ENCODE measurements at places on chromosomes 3 and 15.

- DNase-seq, result no peak
These were observed 332.4 kb upstream of the TLE3 start for GRCh38 chr15:70430069-70430468.

DNA sequence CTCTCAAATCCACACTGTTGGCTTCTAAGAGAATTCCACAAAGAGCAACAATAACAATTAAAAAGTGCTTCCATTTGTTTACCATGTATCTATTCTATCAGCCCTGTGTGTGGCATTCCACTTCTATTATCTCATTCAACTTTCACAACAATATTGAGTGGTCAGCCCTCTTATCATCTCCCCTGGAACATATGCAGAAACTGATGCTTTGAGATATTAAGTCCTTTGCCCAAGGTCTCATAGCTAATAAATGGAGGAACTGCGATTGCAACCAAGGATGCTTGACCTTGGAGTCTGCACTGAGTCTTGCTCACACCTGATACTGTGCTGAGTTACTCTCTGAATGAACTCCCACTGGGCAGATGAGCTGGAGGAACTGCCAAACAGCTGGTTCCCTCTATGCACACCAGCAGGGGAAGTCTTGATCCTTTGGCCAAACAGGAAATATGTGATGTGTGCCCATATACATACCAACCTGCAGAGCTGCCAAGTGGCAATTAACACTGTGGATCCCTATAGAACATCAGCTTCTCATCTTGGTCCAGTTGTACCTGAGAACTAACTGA lies 144.7 kb upstream of the WNT5A start:
- DNase-seq, result no peak

GRCh38 chr15:34337557-34338306 lies at the start of gene SLC12A6:
Gene SLC12A6 (minus strand): TSS chr15:34337781. CDS start chr15:34336680, 1,101 bp downstream.
- peak; percentile 94 for DNase-seq

- no peak for DNase-seq
These were observed 79.8 kb downstream of the PLCH1 start for GRCh38 chr3:155664925-155665695.
